ENCODE measurements at places on chromosomes 1 and 21. TPM values are rescaled to one million over a fixed set of nuclear protein-coding genes. Genes with fewer than 3 reads are reported as not detected.

DNA sequence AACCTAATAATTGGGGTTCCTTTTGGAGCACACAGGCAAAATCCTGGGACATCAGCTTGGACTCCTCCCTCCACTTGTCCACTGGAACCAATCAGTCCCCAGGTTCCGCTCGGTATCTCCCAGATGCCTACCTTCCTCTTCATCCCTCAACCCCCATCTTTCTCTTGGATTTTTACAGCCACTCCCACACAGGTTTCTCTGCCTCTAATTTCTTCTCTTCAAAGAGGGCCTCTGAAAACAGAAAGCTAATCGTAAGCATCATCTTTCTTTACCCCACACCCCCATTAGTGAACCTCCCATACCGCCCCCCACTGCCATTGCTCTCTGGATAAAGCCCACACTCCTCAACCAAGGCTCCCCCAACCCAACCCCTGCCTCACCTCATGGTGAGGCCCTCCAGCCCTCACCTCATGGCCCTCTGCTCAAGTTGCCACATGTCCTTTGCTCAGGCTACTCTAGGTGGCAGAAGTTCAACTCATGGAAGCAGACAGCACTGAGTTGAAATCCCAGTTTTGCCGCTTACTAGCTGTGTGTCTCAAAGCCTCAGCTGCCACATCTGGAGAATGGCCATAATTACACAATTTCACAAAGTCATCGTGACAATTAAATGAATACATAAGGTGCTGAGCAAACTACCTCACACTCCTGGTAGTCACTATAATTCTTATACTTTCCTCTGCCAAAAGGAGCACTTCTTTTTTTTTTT, 18.1 kb upstream of the WASF2 start:
- peak; percentile 42 for DNase-seq

- no peak for DNase-seq
Measured at GRCh38 chr1:179761296-179761695, 18.2 kb downstream of the FAM163A start.

GRCh38 chr21:18467715-18468114, 64.1 kb upstream of the TMPRSS15 start:
- no peak for DNase-seq

GRCh38 chr1:98179151-98179773, 258.4 kb upstream of the DPYD start:
- no peak for DNase-seq

DNA sequence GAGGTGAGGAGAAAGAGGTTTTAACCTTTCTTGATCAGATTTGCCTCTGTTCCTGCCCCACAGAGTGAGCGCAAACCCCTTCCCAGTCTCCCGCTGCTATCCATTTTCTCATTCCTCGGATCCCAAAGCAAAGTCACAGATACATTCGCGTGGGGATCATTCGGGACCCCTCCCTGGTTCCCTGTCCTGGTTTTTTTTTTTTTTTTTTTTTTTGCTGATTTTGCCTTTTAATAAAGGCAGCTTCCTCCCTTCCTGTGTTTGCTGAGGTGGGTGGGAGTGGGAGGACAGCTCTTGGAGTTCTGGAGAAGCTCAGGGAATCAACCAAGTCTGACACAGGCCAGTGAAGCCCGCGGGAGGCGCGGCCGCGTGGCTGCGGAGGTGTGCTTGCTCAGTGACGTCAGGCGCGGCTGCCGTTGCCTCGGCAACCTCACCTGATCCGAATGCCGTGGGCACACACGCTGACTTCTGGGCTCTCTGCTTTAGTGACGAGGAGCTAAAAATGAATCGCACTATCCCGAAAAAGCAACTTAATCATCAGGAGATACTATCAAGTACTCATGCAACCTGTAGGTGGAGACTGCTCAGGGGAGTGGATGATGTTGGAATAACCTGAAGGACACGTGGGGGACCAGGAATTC, 106.4 kb downstream of the TBX19 start:
- DNase-seq, result no peak

- no peak for DNase-seq
Measured at GRCh38 chr1:167263819-167264464, 43.3 kb downstream of the POU2F1 start.

GRCh38 chr1:17314491-17314971, 6.5 kb downstream of the PADI4 start:
- DNase-seq, result peak; percentile 90

- DNase-seq, result no peak
Measured at GRCh38 chr21:34593954-34594531, 20.9 kb downstream of the RCAN1 start.

- no peak for DNase-seq
Measured at GRCh38 chr1:221611656-221612046, 130.2 kb downstream of the DUSP10 start.

DNA sequence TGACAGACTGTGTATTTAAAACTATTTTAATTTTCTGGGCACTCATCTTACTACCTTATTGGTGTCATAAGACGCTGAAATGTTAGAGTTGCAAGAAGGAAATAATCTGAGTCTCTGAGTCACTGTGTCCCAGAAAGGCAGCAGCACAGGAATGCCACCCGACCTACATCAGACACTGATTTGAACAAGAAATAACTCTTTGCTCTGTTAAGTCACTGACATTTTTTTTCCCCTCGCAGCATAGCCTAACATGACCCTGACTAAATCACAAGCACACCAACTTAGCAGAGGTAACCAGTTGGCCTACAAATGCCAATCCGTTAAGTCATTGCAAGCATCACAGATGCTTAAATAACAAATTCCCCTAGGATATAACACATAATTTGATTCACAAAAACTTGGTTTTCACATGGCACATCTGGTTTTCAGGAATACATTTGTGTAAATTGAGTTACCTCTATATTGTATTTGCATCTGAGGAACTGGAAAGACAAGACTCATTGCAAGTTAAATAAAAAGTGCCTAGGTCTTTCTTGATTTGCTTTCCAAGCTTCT, 349.1 kb downstream of the SEC16B start:
- no peak for DNase-seq

- DNase-seq, result peak; percentile 22
Measured at GRCh38 chr1:7341145-7341905, 429.8 kb upstream of the VAMP3 start.

CNKSR1 gene
- total RNA-seq, result 0.12 TPM

CDCA8 gene
- total RNA-seq, result 48.3 TPM

LCE2C gene
- total RNA-seq, result not detected
